NCI-H2171 treated with DMSO at 0.1 percent for 48 hours (cell line): ENCODE measurements at places on chromosomes 5 and 9.
A peak's percentile ranks its signal among the peaks of the same experiment; 100 is the strongest.

DNA sequence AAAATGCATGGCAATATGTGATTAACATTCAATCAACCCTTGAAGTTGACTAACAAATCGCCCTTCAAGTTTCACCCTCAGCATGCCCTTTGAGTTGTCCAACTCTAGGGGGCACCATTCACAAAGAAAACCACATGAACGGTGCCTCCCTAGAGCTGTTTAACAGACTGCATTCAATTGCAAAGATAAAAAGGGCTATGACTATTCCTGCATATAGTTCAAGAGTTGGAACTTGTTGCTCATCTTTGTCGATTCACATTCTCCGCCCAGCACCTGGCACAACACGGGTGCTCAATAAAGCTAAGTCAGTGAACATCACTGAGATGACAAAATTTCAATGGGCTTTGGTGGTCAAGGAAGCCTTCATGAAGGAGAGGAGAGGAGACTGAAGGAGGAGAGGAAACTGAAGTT is 69.6 kb upstream of the SLC30A5 start:
- DNase-seq = no peak

DNA sequence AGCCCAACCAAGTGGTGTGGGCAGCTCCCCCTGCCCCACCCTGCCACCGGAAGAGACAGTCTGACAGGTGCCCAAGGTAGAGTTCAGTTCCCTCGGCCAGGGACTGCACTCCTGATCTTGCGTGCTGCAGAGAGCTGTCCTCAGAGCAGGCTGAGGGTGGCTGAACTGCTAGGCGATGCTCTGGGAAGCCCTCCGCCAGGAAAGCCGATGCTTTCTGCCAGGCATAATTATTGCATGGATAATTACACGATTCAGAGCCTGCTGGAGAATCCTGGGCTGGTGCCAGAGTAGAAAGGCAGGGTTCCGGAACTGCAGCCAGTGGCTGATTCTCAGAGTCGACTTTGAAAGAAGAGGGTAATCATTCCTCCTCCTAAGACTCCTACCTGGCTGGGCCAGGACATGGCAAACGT is 19.3 kb downstream of the KCNIP1 start:
- DNase-seq = peak; percentile 61

- DNase-seq = no peak
Observed at GRCh38 chr5:181190711-181191525, 14.1 kb downstream of the TRIM7 start.

- no peak for DNase-seq
Observed at GRCh38 chr5:152549709-152550108, 144.6 kb upstream of the NMUR2 start.

GRCh38 chr9:97820373-97820772 is 32.7 kb upstream of the FOXE1 start:
- DNase-seq = no peak

DNA sequence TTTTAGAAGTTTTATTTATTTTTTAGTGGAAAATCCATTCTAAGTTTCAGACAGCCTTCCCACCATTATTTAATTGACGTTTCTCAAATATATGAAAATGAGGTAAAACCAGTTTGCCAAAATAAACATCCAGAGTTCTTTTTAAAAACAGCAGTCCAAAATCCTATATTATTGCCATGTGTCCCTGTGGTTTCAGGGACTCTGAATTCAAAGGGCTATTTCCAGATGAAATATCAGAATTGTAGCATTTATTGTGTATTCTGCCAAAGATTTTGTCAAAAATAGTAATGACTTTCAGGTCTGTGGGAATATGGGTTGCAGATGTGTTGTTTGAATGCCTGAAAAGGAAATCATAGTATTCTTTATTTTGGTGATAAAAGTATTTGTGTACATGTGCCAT is 41.6 kb downstream of the XRCC4 start:
- DNase-seq = no peak

- DNase-seq = peak; percentile 88
Observed at GRCh38 chr5:141513627-141514329, 24.9 kb downstream of the PCDHGC5 start.

DNA sequence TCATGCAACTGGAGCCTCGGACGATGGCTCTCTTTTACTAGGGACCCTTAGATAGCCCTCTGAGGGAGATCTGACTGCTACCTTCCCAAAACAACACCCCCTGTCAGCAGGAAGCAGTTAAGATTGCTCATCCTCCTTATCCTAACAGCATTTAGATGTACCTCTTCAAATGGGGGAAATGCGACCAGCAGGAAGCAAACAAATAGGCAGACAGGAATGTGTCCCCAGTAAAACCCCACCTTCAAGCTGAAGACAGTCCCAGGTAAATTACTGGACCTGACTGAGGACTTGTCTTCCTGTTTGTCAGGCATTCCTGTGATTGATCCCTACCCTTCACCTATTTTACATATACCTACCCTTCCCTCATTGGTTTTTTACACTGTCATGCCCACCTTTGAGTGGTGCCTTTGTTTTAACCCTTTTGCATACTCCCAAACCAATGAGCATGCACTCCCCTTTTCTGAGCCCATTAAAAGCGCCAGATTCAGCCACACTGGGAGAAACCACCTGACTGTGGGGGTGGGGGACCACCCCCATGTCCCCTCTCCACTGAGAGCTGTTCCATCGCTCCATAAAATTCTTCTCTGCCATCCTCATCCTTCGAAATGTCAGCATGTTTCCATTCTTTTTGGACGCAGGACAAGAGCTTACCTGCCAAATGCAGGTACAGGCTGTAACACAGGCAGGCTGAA is 954.0 kb upstream of the CDH6 start:
- DNase-seq = no peak

GRCh38 chr5:133423011-133423617 is 189.2 kb downstream of the FSTL4 start:
- DNase-seq = no peak

DNA sequence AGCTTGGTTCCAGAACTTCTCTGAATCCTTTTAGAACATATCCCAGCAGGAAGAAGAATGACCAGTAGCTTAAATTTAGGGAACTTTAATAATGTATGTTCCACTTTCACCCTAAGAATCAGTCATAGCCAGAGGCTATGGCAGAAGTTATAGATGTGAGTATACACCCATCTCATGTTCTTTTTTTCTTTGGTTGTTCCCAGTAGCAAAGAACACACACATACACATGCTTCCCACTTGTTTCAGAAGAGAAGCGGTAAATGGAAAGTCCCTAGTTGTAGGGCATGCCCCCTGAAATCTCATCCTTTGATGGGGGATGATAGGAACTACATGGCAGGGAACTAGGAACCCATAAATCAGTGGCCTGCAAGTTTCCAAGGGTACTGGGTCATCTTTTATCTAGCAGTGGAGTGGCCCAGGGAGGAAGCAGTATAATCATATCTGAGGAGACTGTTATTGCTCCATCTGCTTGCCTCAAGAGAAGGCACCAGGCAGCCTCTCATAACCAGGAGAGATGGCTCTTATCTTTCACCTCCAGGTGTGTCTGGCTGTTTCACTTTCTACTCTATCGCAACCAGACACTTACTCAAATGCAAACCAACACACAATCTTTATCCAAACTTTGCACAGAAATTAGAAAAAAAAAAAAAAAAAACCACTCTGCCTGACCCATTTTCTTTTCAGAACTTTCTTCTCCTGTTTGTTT is 109.5 kb downstream of the SNCAIP start:
- no peak for DNase-seq

DNA sequence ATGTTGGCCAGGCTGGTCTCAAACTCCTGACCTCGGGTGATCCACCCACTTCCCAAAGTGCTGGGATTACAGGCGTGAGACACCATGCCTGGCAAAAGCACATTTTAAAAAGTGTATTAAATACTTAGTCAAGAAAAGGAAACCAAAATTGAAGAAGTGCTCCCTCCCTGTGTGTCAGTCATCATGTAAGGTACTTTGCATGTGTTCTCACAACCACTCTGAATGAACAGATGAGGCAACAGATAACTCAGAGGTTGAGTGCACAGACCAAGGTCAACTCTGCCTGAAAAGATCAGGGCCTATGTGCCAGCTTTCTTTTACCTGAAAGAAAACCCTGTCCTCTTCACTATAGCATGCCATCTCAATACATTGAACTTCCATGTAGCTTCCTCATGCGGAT is 289.7 kb downstream of the MRPS30 start:
- no peak for DNase-seq

- DNase-seq = no peak
Observed at GRCh38 chr5:54254482-54255198, 55.7 kb downstream of the ARL15 start.

DNA sequence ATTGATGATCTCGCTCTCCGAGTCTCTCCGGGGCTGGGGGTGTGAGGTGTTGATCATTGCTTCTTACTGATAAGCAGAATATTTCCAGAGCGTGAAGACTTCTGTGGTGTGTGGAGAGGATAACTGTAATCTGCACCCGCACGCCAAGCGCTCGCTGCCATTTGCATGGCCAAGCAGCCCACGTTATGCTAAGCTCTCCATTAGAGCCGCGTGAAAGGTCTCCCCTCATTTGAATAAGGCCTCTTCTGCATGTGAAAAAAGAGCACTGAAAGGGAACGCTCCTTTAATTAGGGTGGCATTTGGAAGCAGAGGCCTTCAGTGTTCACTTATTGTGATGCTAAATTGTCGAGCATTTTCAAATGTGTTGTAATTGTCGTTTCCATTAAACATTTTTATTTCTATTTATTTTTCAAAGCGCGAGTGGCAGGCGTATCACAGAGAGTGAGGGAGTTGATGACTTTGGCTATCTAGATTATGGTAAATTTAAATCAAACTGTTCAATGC is 163.6 kb upstream of the IRX2 start:
- no peak for DNase-seq

DNA sequence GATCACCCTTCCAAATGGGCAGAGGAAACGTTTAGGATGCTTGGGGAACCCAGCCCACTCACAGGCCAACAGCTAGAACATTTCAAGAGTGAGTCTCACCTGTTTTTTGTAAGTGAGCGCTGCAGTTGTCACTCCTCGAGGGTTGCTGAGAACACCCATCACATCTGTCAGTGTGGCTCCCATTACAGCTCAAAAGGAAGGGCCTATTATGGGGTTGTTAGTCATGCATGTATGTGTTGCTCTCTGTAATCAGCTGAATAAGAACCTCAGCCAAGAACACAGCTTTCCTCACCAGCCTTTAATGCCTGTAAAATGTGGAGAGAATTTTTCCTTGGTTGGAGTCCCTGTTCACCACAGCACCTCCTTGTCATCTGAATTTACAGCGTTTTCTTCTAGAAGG is 196.3 kb upstream of the KLF4 start:
- peak; percentile 91 for DNase-seq

- DNase-seq = no peak
Observed at GRCh38 chr9:130234340-130235260, 31.0 kb upstream of the HMCN2 start.

DNA sequence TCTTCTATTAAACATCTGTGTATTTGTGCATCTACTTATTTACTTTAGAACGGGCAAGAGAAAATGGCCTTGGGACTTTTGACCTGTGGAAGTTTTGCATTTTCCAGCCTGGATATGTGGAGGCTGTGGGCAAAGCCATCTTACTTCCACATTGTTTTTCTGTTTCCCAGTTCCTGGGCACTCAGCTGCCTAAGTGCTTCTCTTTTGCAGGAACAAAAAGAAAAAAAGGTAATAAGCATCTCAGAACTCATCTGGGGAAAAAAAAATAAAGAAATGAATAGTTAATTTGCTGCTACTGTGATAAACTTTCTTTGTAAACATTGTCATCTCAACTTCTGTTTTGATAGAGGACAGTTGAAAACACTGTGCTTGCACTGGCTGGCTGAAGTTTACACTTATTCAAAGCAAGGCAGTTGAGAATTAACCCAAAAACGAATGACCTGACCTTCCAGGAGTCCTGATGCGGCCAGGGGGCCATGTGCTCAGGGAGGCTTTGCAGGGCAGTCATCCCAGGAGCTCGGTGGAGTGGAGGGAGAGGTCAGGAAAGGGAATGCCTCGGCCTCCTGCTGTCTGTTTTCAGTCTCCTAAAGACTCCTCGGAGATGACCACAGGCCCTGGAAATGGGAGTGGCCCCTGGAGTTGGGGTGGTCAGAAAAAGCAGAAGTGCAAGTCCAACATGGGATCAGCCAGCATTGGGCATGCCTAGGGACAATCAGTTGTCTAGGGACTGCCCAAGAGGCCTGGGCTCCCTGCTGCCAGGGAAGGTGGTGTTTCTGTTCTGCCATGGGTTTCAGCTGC is 75.5 kb downstream of the RAI14 start:
- no peak for DNase-seq

DNA sequence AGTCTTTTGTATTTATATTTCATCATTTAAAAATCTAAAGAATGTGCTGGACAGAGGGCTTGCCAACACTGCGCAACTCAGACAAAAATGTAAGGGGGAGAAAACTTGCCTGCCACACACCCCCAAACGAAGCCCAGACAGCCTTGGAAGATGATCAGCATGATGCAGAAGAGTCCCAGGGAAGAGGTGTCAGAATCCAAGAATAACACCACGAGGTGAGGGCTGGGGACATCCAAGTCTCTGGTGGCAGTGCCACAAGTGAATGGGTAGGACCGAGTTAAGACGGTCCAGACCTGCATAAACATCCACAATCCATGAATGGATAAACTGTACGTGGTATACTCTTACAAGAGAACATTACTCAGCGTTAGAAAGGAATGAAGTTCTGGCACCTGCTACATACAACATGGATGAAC is 10.4 kb downstream of the EPB41L4B start:
- no peak for DNase-seq

- DNase-seq = no peak
Observed at GRCh38 chr9:72627147-72627546, 105.7 kb downstream of the TMC1 start.

GRCh38 chr9:115209601-115210306 is 91.8 kb upstream of the TNC start:
- DNase-seq = no peak

DNA sequence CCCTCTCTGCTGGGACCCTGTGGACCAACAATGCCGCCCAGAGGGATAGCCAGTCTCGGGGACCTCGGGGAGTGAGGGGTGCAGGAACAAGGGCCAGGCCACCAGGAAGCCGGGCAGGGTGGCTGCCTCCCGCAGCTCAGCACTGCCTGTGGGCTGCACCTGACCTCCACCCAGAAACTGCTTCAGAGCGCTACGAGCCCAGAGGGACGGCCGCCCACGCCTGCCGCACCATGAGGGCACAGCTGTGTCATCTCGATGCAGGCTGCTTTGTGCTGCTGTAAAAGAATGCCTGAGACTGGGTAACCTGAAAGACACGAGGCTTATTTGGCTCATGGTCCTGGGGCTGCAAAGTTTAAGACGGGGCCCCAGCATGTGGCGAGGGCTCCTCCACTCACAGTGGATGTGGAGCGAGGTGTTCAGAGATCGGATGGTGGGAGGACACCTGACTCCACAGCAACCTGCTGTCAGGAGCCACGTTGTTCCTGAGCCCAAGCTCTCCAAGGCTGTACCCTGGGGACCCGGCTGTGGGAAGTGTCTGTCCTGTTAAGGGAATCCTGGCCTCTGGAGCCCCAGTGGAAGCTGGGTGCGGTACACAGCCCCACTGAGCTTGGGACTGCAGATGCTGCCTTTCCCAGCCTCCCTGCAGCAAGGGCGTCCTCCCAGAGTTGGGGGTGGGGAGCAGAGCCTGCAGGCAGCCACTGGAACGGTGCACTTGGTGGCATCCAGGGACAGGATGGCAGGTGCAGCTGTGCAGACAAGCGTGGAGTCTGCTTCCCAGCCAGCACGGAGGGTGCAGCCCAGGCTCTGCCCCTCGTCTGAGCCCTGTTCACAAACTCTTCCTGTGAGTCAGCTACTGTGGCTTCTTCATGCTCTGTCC is 11.8 kb upstream of the ZDHHC11 start:
- peak; percentile 93 for DNase-seq

- no peak for DNase-seq
Observed at GRCh38 chr5:177462021-177462670, 11.3 kb downstream of the DBN1 start.
